Activated CD4-positive, alpha-beta memory T cell treated with anti-CD3 and anti-CD28 coated beads for 36 hours (primary cell): ENCODE measurements at places on chromosomes 16 and 17. TPM values are rescaled to one million over a fixed set of nuclear protein-coding genes. Genes with fewer than 3 reads are reported as not detected.
A peak's percentile ranks its signal among the peaks of the same experiment; 100 is the strongest.

ABR gene
- 54.5 TPM for total RNA-seq

CCDC78 gene
- 3.3 TPM for total RNA-seq

NLE1 gene
- total RNA-seq = 29.9 TPM

RNF227 gene
- total RNA-seq = 2.7 TPM

NPIPA8 gene
- total RNA-seq = not detected

POLR3E gene
- 75.0 TPM for total RNA-seq

TAC4 gene
- not detected for total RNA-seq

TERB1 gene
- not detected for total RNA-seq

TOX3 gene
- not detected for total RNA-seq

GRCh38 chr17:1482680-1483079 is 9.8 kb downstream of the MYO1C start:
- no peaks in the 10 kb centered on the region for H3K27me3 ChIP-seq
- H3K4me3 ChIP-seq = no peak overlapping the region
- H3K36me3 ChIP-seq = peaks cover 9% of the 10 kb centered on the region
- H3K27ac ChIP-seq = no peak overlapping the region
- no peak for DNase-seq
- peaks cover 14% of the 10 kb centered on the region for H3K4me1 ChIP-seq

- peak overlapping the region; percentile 1 for H3K4me3 ChIP-seq
- no peaks in the 10 kb centered on the region for H3K27me3 ChIP-seq
- H3K4me1 ChIP-seq = peaks cover 16% of the 10 kb centered on the region
- H3K36me3 ChIP-seq = peaks cover 5% of the 10 kb centered on the region
- peak; percentile 67 for DNase-seq
These were observed 3.7 kb upstream of the CDK3 start for GRCh38 chr17:75996665-75997590.

GRCh38 chr16:89442990-89443726 is 47.2 kb downstream of the ANKRD11 start:
- H3K27me3 ChIP-seq = no peaks in the 10 kb centered on the region
- H3K4me1 ChIP-seq = peaks cover 93% of the 10 kb centered on the region
- peak overlapping the region; percentile 10 for H3K27ac ChIP-seq
- H3K4me3 ChIP-seq = no peak overlapping the region

- DNase-seq = no peak
- H3K27me3 ChIP-seq = no peaks in the 10 kb centered on the region
- no peak overlapping the region for H3K4me3 ChIP-seq
- H3K36me3 ChIP-seq = peaks cover 65% of the 10 kb centered on the region
- peak overlapping the region; percentile 47 for H3K27ac ChIP-seq
These were observed 93.0 kb downstream of the CYTH1 start for GRCh38 chr17:78689029-78689428.

DNA sequence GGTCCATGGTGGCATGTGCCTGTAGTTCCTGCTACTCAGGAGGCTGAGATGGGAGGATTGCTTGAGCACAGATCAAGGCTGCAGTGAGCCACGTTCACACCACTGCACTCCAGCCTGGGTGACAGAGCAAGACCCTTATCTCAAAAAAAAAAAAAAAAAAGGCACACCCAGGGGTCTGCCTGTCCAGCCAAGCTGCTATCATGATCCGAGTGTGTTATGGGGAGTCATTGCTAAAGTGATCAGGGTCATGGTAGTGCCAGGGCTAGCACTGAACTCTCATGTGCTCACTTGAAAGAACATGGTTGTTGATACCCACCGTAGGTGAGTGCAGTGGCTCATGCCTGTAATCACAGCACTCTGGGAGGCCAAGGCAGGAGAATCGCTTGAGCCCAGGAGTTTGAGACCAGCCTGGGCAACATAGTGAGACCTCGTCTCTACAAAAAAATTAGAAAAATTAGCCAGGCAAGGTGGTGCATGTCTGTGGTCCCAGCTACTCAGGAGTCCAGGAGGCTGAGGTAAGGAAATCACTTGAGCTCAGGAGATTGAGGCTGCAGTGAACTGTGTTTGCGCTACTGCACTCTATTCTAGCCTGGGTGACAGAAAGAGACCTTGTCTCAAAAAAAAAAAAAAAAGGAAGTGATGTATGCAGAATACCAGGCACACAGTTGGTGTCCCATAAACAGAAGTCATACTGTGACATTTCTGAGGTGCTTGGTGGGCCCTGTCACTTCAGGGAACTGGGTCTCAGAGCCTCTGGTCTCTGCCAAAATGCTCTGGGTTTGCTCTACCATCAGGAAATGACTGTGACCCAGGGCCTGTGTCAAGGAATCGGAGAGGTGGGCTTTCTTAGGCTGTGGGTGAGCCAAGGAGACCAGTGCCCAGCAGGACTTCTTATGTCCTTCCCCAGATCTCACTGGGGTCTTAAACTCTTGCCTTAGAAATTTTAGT is 2.2 kb downstream of the PRM1 start:
- no peaks in the 10 kb centered on the region for H3K36me3 ChIP-seq
- H3K27ac ChIP-seq = no peak overlapping the region
- no peaks in the 10 kb centered on the region for H3K4me1 ChIP-seq
- DNase-seq = no peak
- H3K27me3 ChIP-seq = peaks cover 3% of the 10 kb centered on the region

- H3K27me3 ChIP-seq = no peaks in the 10 kb centered on the region
- no peak overlapping the region for H3K4me3 ChIP-seq
- H3K27ac ChIP-seq = peak overlapping the region; percentile 67
- no peak for DNase-seq
These were observed 1.8 kb upstream of the MT2A start for GRCh38 chr16:56606476-56607108.

DNA sequence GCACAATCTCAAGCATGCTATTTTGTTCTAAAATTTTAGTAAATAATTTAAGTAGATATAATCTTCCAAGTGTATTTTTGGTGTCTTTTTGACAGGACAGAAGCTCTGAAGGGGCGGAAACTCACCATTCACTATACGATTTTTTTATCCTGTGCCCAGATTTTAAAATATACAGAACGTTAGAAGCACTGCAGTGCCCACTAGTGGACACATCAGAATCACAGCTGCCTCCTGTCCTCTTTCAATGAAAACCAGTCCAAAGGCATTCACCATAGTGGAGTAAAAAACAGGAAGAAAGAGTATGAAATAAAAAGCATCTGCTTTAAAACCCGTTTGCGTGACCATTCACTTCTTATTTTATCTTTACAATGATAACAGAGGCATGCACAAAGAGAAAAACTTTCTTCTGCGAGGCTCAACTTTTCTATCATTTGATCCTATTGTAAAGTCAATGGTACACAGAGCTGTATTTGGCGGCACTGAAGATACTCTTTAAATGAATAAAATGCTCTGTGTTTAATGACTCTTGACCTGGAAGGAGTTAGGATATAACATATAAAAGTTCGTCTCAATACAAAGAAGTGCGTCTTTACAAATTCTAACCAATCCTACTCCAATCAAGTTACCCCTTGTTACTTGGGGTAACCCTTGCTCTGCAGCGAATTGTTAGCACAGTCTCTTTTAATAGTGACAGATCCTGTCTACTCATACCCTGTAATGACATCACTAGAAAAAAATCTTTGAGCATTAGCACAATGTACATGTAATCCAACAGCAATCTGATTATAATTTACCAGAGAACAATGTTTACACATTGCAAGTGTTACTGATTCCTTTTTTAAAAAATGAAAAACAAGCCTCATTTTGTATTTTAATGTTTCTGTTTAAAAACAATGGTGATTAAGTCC is 339.8 kb upstream of the PSMD7 start:
- H3K4me1 ChIP-seq = no peaks in the 10 kb centered on the region
- no peak overlapping the region for H3K27ac ChIP-seq
- H3K36me3 ChIP-seq = no peaks in the 10 kb centered on the region
- DNase-seq = peak; percentile 40

- no peak for DNase-seq
- no peaks in the 10 kb centered on the region for H3K27me3 ChIP-seq
- no peak overlapping the region for H3K27ac ChIP-seq
- H3K36me3 ChIP-seq = peaks cover 10% of the 10 kb centered on the region
- H3K4me3 ChIP-seq = no peak overlapping the region
These were observed 43.2 kb downstream of the SOCS1 start for GRCh38 chr16:11212798-11213196.

- H3K27ac ChIP-seq = peak overlapping the region; percentile 100
- peaks cover 44% of the 10 kb centered on the region for H3K36me3 ChIP-seq
- H3K4me1 ChIP-seq = peaks cover 57% of the 10 kb centered on the region
- H3K27me3 ChIP-seq = no peaks in the 10 kb centered on the region
- peak overlapping the region; percentile 100 for H3K4me3 ChIP-seq
- DNase-seq = peak; percentile 99
These were observed 4.4 kb downstream of the FMNL1 start for GRCh38 chr17:45225964-45226530.

DNA sequence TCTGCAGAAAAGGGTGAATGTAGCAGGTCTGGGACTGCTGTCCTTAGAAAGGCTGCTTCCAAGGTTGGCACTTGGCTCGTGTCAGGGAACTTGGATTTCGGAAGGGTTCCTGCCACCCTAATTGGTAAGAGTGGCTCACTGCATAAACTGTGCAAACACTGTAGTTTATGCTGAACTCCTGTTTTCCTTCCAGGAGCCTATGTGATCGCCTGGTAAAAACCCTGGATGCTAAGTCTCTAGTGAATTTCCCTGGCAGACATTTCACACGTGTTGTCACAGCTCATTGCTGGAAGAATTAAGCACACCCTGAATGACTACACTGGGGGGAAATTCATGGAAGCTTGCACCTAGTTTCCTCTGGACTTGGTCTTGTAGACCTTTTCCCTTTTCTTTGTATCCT is 140.1 kb downstream of the SPECC1 start:
- no peaks in the 10 kb centered on the region for H3K36me3 ChIP-seq
- H3K4me1 ChIP-seq = no peaks in the 10 kb centered on the region
- H3K27me3 ChIP-seq = no peaks in the 10 kb centered on the region
- no peak overlapping the region for H3K4me3 ChIP-seq
- H3K27ac ChIP-seq = no peak overlapping the region
- no peak for DNase-seq

DNA sequence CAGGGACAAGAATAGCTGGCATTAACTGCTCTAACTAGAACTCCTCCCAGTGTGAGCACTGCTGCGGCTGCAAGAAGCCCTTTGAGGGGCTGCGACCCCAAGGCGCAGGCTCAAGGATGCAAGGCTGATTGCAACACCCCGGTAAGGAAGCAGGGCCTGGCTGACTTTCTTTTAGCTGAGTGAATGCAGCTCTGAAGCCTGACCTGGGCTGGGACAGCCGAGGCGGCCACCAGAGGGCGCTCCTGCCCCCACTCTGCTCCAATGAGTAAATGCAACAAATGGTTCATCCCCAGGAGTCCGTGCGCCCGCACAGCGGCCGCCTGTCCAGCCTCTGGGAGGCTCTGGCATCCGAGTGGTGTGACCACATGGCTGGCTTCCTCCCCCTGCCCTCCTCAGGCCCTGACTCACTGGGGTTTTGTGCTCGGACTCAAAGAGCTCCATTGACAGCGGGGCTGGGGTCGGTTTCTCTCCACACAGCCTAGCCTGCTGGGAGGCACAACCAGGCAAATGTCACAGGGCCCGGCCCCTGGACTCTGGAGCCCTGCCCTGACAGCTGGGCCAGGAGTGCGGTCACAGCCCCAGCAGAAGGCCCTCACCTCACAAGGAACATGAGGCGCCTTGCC is at the start of gene SMIM5:
Gene SMIM5, plus strand, starts transcription at position 572 of the 623 bp plus-strand sequence. CDS start 6,768 bp downstream, outside the sequence.
- H3K4me1 ChIP-seq = no peaks in the 10 kb centered on the region
- H3K36me3 ChIP-seq = no peaks in the 10 kb centered on the region
- no peak within 1 kb of the TSS for H3K27ac ChIP-seq

GRCh38 chr17:48131216-48131824 is 23.8 kb downstream of the SNX11 start:
- H3K36me3 ChIP-seq = peaks cover 4% of the 10 kb centered on the region
- no peaks in the 10 kb centered on the region for H3K4me1 ChIP-seq
- H3K27me3 ChIP-seq = no peaks in the 10 kb centered on the region
- H3K27ac ChIP-seq = no peak overlapping the region
- H3K4me3 ChIP-seq = no peak overlapping the region
- DNase-seq = peak; percentile 49

- no peak for DNase-seq
- H3K27ac ChIP-seq = no peak overlapping the region
- no peaks in the 10 kb centered on the region for H3K4me1 ChIP-seq
These were observed 61.1 kb downstream of the NT5M start for GRCh38 chr17:17364338-17364667.

- peaks cover 18% of the 10 kb centered on the region for H3K4me1 ChIP-seq
- H3K4me3 ChIP-seq = no peak overlapping the region
- H3K27me3 ChIP-seq = peaks cover 6% of the 10 kb centered on the region
- no peak for DNase-seq
- H3K36me3 ChIP-seq = peaks cover 4% of the 10 kb centered on the region
These were observed 123.5 kb downstream of the RGS9 start for GRCh38 chr17:65260626-65261025.

DNA sequence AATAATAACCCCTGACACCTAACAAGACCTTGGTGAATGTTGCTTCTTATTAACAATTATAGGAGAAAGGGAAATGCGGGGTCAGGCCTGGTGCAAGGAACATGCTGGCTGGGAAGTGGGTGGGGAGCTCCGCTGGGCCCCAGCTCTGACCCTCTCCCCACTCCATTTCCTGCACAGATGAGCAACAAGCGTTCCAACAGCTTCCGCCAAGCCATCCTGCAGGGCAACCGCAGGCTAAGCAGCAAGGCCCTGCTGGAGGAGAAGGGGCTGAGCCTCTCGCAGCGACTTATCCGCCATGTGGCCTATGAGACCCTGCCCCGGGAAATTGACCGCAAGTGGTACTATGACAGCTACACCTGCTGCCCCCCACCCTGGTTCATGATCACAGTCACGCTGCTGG is 23.0 kb downstream of the RHBDL3 start:
- H3K27ac ChIP-seq = no peak overlapping the region
- H3K4me3 ChIP-seq = no peak overlapping the region
- DNase-seq = no peak
- peaks cover 4% of the 10 kb centered on the region for H3K27me3 ChIP-seq
- no peaks in the 10 kb centered on the region for H3K36me3 ChIP-seq

DNA sequence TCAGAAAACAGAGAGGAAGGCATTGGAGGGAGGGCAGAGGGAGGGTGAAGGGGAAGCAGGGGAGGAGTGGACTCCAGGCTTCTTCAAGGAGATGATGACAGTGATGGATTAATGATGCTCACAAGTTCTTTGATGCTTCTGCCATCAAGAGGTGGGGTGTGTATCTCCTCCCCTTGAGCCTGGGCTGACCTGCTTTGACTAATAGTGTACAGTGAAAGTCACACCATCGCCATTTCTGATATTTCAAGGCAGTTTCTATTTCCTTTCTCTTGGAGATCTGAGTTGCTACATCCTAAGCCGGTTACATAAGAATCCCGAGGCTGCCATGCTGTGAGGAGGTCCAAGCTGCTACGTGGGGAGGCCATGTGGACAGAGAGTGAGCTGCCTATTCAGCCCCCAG is 312.5 kb downstream of the MAF start:
- H3K27me3 ChIP-seq = no peaks in the 10 kb centered on the region
- DNase-seq = peak; percentile 37
- peak overlapping the region; percentile 73 for H3K27ac ChIP-seq
- H3K36me3 ChIP-seq = peaks cover 3% of the 10 kb centered on the region

GRCh38 chr16:1511662-1512569 is 18.8 kb downstream of the TELO2 start:
- no peaks in the 10 kb centered on the region for H3K27me3 ChIP-seq
- DNase-seq = no peak
- peaks cover 19% of the 10 kb centered on the region for H3K36me3 ChIP-seq
- no peak overlapping the region for H3K4me3 ChIP-seq
- H3K4me1 ChIP-seq = no peaks in the 10 kb centered on the region
